NCI-H446 treated with DMSO at 0.1 percent for 48 hours (cell line): ENCODE measurements at places on chromosomes 7 and 10.

DNA sequence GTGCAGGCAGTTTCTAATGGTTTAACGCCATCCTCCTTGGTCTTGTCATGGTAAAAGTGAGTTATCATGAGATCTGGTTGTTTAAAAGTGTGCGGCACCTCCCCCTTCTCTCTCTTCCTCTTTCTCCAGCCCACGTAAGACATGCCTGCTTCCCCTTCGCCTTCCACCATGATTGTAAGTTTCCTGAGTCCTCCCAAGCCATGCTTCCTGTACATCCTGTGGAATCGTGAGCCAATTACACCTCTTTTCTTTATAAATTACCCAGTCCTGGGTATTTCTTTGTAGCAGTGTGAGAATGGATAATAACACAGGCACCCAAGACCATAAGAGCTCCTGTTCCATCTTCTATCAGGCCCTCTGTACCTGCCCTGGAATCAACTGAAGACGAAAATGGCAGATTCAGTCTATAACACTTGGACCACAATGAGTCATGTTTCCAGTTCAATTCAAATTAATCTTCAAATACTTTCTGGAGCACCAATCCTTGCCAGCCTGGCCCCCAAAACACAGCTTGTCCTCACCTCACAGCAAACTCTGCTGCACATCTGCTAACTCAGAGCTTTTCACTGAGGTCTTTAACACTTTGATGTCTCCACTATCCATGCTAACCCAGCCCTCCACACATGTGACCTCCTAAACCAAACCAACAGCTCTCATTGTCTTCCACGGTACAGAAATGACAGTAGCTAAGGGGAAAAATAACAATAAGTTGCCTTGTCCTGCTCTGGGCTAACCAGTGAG lies 73.2 kb downstream of the SFMBT2 start:
- DNase-seq: no peak

DNA sequence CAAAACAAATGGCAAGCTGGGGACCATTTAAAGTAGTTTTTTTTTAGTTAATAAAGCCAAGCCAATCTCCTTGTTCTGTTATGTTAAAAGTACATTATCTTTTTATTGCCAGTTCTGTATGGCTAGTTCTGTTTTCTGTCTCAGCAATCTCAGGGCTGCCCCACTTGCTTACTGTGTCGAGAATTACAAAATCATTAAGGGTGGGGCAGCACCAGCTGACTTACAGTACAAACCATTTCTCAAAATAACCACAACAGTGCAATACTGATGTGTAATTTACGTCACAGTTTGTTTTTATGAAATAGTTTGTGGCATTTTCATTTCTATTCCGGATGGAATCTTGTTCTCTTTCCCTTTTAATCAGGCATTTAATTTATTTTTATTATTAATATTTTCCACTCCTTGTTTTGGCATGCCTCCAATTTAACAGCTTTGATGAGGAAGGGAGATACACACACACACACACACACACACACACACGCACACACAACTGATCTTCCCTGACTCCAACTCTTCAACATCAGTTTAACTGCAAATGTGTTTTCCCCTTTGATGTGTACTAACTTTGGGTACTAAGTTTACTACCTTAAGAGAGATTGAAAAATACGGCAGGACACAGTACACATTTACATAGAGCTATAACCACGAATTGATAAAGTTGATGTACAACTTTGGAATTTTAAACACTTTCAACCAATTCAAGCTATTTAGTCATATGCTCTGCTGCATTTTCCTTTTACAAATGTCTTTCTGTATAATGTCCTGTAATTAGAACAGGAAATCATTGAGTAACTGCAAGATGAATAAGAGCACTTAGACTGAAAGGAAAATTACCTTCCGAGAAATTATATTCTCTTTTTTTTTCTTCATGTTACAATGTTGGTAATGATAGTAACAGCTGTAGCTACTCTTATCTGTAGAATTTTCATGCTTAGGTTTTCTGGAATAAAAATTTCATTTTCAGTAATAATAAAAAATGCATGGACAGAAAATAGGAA lies 91.5 kb downstream of the ARID5B start:
- no peak for DNase-seq

DNA sequence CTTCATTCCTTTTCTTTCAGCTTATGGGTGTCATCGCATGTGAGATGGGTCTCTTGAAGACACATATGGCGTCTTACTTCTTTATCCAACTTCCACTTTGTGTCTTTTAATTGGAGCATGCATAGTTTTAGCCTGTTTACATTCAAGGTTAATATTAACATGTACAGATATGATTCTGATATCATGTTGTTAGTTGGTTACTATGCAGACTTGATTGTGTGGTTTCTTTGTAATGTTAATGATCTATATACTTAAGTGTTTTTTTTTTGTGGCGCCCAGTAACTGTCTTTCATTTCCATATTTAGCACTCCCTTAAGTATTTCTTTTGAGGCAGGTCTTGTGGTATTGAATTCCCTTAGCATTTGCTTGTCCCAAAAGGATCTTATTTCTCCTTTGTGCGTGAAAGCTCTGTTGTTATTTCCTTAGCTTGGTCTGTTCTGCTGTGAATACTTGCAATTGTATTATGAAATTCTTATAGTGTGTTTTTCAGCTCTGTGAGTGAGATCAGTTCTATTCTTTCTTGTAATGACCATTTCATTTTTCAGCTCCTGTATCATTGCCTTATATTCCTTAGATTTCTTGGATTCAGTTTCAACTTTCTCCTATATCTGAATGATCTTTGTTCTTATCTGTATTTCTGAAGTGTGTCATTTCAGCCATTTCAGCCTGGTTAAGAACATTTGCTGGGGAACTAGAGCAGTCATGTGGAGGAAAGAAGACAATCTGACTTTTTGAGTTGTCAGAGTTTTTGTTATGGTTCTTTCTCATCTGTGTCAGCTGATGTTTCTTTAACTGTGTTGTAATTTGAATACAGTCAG lies 88.4 kb downstream of the ABCA13 start:
- DNase-seq: no peak

- no peak for DNase-seq
Observed at GRCh38 chr7:134448356-134449229, 10.3 kb downstream of the AKR1B1 start.

DNA sequence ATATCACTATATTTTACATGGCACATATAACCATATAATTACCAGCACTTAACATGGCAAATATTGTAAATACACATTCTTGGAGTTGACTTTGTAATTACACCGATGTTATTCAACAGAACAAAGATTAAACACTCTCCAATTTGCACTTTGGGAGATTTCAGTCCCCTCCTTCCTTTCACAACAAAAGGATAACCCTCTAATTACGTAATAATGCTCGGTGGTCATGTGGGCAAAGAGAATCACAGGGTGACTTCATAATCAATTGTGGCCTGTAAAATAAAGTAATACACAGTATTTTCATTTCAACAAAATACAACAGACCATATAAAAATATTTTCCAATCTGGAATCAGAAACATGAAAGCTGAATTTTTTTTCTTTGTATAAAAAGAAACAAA lies 73.2 kb downstream of the RHOBTB1 start:
- DNase-seq: no peak

GRCh38 chr10:51924359-51924758 lies 225.0 kb upstream of the CSTF2T start:
- DNase-seq: no peak

GRCh38 chr7:516606-517456 lies 2.8 kb downstream of the PDGFA start:
- DNase-seq: no peak

GRCh38 chr10:26746061-26746460 lies 48.6 kb downstream of the PDSS1 start:
- DNase-seq: no peak

DNA sequence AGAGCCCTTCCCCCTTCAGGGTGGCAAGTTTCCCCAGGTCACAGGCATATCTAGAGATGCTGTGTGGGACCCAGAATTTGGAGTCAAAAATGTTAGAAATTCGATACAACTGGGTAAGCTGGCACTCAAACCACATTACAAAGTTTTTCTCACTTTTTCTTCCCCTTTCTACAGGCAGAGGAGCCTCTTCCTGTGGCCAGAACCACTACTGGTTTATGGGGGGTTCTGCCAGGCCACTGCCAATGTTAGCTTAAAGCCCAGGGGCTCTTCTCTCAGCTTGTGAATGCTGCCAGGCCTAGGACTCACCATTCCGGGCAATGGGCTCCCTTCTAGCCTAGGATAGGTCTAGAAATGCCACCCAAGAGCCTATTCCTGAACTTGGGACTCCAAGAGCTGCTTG lies 617.9 kb upstream of the PHF14 start:
- no peak for DNase-seq

DNA sequence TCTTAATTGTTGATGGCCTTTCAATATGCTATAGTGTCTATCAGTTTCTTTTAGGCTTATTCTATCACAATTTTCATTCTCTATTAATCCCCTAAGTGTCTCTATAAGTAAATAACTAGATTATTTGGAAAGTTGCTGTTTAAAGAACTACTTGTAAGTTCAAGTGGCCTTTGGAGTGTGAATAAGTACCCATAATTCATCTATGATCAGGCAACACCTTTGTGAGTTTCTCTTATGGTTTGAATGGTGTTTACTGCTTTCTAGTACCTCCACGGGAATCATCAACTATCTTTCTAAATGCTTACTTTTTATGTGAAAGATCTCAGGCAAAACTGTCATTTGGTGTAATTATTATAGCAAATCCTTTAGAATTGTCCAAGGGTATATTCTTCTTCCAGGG lies 166.7 kb downstream of the POU6F2 start:
- no peak for DNase-seq

DNA sequence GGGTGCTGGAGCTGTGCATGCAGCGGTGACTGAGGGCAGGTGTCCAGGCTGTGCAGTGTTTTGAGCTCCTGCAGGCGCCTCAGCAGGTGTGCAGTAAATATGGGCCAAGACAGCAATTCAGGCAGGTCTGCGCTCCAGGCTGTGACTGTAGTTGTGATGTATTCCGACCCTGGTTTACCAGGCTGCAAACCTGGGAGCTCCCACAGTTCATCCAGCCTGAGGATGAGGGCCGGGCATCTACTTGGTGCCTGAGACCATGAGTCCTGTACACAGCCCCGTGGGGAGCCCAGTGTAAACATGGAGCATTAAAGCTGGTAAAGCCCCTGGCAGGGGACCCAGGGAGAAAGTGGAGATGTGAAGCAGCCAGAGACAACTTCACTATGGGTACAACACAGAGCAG lies 82.8 kb downstream of the VOPP1 start:
- DNase-seq: no peak

- DNase-seq: no peak
Observed at GRCh38 chr7:101625031-101625791, 3.9 kb downstream of the MYL10 start.

DNA sequence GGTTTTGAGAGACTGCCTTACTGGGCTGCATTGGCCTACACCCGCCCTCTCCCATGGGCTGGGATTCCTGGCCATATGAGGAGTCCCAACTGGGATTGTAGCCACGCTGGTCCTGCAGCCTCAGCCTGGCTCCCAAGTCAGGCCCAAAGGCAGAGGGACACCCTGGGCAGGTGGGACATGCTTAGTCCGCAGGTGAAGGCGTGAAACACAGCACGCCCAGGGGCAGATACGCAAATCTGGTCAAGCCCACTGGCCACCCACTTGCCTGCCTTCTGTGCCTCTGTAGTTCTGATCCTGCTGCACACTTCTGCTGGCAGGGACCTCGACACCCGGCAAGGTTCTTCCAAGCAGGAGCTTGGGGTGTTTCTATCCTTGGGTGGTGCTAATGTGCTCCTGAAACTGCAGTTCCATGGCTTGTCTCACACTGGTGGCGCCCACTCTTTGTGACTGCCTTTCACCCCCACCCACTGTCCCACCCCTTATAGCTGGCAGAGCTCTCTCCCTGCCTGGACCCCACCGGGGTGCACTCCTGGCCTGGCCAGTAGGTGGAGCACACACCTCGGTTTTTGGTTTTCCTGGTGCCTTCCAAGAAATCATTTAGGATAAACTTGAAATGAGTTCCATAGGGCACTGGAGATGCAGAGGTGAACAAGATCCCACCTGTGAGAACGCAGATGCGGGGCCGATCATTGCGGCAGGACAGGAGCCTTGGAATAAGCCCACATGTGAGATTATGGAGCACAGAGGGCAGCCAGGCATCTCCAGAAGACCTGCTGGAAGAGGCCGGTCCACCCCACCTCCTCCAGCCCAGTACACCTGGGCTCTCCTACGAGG lies 47.9 kb downstream of the MKI67 start:
- no peak for DNase-seq

- no peak for DNase-seq
Observed at GRCh38 chr10:88313878-88314277, 269.2 kb downstream of the RNLS start.

- no peak for DNase-seq
Observed at GRCh38 chr10:7135188-7135587, 275.6 kb downstream of the SFMBT2 start.

DNA sequence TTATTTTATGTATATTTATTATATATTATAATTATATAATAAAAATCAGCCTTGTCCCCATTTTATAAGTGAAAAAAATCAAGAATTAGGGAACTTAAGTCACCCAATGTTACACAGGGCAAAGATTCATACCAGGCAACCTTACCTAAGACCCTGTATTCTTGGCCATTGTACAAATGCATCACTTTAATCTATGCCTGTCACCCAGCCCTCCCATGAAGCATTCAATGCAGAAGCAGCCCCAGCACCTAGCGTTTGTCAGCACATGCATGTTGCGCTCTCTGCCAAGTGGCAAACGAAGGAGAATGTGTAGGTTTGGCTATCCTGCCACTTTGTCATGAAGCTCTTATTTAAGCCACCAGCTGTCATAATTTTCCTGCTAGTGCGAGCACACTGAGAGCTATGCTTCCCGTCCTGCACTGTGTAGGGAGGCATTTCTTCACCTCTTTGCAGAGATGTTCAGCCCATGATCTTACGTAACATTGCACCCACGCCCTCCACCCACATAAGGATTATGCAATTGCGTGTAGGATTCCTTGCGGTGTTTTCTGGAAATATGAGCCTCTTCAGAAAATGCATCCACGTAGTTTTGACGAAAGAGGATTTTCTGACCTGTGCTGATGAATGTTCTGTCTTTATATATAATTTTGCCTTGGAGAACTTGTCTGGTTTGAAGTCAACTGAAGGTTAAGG lies 7.7 kb upstream of the COBL start:
- DNase-seq: peak; percentile 28

DNA sequence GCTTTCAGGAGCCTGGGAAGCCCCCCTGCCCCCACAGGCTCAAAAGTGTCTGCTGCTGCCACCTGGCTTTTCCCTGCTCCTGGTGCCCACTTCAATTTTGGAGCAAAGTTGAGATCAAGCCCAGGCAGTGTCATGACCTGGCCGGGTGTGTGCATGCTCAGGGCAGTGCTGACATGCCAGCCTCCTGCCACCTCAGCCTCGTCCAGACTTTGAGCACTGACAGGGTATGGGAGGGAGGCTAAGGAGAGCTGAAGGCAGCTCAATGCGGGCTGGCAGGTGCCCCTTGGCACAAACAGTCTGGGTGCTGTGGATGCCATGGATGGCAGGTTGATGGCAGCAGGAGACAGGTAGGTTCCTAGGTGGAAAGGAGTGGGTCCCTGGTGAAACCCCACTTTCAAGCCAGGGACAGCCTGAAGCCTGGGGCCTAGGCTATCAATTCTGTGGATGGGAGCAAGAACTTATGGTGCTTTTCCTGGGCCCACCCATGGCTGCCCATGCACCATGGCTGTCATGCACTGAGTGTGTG lies 12.3 kb upstream of the ECHDC3 start:
- no peak for DNase-seq
